ENCODE measurements at places on chromosomes 2 and 18.
A peak's percentile ranks its signal among the peaks of the same experiment; 100 is the strongest.

DNA sequence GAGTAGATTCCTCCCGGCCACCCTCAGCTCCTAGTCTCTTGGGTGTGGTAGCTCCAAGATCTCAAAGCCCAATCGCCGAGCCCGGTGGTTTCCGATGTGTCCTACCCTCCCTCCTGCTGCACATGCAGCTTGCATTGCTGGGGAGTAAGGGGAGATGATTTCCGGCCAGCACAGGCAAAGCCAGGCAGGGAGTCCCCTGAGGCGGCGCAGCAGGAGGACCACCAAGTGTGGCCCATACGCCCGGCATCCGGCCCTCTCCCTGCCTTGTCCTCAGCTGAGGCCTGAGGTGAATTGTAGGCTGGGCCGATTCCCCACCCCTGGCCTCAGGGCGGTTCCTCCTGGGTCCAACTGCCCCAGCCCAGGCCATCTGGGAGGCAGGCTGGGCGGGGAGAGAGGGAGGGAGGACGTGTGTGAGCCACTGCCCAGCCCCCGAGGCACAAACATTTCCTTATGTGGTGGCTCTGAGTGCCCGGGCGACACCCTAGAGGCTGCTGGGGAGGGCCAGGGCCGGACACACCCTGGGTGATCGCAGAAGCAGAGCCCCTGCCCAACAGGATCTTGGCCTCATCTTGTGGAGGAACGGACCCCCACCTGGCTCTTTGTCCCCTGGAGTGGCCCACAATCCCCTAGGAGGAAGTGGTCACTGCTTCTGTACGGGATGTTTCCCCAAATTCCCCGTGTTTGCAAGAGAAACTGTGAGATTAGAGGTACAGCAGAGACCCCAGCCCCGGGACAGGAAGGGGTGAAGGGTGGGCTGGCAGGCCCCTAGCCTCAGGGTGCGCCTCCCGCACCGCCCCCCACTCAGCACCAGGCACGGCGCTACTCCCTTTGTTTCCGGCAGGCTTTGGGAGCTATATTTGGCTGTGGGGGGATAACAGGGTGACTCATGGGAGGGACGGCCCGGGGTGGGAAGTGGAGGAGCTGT is 41.9 kb upstream of the PTMA start:
- DNase-seq: peak; percentile 95

DNA sequence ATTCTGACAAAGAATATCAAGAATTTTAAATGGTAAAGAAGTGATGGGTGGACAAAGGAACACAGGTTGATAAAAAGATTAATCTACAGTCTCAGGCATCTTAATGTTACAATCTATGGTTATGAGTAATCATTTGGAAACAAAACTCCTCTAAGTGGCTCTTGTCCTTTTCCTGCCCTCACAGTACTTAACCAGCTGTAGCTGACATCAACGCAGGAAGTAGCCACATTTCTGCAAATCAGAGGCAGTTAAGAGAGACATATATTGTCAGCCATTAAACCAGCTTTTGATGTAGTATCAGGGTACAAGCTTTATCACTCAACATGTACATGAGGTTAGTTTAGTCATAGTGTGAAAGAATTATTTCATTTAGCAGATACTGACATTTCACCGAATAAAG is 244.6 kb downstream of the NR4A2 start:
- peak; percentile 33 for DNase-seq

- DNase-seq: no peak
Observed at GRCh38 chr2:239190921-239191885, 209.6 kb downstream of the HDAC4 start.

- no peak for DNase-seq
Observed at GRCh38 chr2:121866789-121867188, 111.3 kb downstream of the TSN start.

- DNase-seq: peak; percentile 85
Observed at GRCh38 chr18:74081966-74082741, 65.5 kb downstream of the FBXO15 start.

GRCh38 chr2:167209784-167210183 is 321.5 kb downstream of the XIRP2 start:
- DNase-seq: no peak

DNA sequence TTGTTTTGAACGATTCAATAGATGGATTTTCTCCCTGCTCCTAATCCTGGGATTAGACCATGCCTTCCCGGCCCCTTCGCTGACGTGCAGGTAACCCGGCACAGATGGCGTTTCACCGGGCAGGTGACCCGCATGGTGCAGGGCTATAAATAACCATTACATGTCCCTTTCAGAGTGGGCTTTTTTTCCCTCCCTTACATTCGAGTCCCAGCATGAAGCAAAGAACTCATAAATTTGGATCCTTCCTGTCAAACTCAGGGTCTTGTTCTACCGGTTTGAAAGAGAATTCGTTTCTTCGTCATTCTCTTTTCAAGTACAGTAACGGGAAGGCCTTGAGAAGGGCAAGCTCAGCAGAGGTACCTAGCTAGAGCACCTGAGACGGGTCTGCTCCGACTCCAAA is 46.1 kb downstream of the EDAR start:
- DNase-seq: no peak

- no peak for DNase-seq
Observed at GRCh38 chr2:7190587-7191324, 273.5 kb downstream of the RNF144A start.

Data from NCI-H510A treated with DMSO at 0.1 percent for 48 hours (cell line).